Thyroid gland (tissue), 4 donors: ENCODE measurements at places on chromosomes 2 and 18.
A peak's percentile ranks its signal among the peaks of the same experiment; 100 is the strongest.

DNA sequence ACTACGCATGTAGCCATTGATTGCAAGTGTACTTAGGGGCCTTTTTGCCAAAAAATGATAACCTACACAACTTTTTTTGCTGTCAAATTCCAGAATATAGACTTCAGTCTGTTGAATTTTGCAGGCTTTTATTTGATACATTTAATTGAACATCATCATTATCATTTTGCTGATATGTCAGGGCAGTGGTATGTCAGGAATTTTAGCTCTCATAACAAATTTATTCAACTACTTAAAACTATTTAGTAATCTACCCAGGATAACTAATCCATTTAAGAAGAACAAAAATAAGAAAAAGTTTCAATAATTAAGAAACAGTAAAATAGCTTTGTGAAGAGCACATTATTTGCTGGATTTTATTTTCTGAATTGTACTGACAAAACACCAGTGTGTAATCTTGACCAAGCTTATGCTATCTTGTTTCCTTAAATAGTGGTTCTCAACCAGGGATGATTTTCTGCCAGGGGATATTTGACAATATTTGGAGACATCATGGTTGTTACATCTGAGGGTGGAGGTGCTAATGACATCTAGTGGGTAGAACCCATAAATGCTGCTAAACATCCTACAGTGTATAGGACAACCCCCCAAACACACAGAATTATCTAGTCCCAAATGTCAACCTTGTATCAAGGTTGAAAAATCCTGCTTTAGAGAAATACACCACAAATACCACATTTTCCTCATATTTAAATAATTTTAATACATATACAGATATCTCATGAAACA is 12.1 kb upstream of the TTN start:
- no peaks in the 10 kb centered on the region for H3K36me3 ChIP-seq
- H3K4me1 ChIP-seq = no peaks in the 10 kb centered on the region
- no peak overlapping the region for H3K27ac ChIP-seq
- no peaks in the 10 kb centered on the region for H3K27me3 ChIP-seq
- DNase-seq = no peak

DNA sequence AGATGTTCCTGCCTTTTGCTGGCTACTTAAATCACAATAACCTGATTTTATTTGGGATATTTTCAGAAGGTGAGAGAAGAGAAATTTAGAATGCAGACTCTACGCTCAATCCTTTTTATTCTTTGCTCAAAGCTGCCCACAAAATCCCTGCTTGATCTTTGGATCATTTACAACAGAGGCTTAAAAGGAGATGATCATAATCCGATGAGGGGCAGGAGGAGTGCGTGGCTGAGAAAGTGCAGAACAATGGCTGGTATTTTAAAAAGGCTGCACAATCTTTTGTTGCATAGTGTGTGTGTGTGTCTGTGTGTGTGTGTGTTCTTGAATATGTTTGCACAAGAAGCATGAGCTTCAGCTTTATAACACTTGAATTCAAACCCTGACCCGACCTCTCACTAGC is 256.3 kb upstream of the MYT1L start:
- H3K4me1 ChIP-seq = no peaks in the 10 kb centered on the region
- no peaks in the 10 kb centered on the region for H3K36me3 ChIP-seq
- no peak overlapping the region for H3K27ac ChIP-seq
- H3K4me3 ChIP-seq = no peak overlapping the region

DNA sequence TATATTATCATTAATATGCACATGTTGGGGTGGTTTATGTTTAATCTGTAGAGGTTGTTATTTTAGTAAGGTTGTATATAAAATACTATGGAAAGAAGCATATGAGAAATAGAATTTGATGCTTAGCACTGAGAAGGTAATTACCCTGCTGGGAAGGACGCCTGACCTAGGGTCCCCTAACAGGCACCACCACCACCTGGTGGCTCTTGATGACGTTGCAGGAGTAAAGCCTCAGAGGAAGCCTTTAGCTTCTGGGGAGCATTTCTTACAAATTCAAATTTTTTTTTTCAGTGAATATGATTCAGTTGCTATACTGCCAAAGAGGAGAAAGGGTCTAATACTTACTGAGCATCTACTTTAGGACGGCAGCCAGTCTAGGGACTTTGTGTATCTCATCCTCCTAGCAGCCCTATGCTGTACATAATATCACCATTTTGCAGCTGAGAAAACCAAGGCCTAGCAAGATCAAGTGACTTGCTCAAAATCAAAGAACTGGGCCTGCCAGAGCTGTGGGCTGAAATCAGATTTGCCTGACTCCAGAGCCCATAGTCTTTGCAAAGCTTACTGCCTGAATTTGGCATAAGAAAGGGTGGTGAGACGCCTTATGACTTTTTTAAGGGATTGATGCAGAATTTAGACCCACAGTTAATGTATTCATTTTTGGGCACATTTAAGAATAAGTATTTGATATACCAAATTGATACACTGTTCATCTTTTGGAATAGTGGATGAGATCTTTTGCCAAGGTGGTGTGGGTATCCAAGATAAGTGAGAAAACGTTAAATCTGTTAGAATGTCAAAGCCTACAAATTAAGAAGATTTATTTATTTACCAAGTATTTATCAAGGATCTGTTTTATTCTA is 78.8 kb upstream of the GAREM1 start:
- peak; percentile 59 for DNase-seq
- no peaks in the 10 kb centered on the region for H3K36me3 ChIP-seq
- no peaks in the 10 kb centered on the region for H3K27me3 ChIP-seq
- no peaks in the 10 kb centered on the region for H3K4me1 ChIP-seq

- H3K4me3 ChIP-seq = no peak overlapping the region
- no peaks in the 10 kb centered on the region for H3K27me3 ChIP-seq
- no peaks in the 10 kb centered on the region for H3K4me1 ChIP-seq
Measured at GRCh38 chr2:70570041-70570661, 16.5 kb upstream of the TGFA start.
